Stimulated activated CD8-positive, alpha-beta memory T cell treated with anti-CD3 and anti-CD28 coated beads, Interleukin-15, amount 100 ng/mL, for 4 hours (primary cell): ENCODE measurements at places on chromosomes 13 and 19.

DNA sequence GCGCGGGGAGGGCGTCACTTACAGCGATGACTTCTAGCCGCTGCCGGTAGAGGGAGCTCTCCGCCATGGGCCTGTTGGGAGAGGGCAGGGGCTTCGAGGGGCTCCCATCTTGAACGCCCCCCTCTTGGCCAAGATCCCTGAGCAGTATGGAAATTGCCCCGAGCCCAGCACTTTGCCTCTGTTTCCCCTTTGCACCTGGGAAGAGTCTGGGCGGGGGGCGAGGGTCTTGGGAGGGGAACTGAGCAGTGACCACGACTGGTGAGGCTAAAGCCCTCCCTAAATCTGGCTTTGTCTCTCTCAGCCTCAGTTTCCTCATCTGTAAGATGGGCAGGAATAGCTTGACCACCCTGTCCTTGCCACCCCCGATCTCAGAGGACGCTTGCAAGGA lies 2.8 kb downstream of the PALM3 start:
- no peak for DNase-seq

- DNase-seq: no peak
Observed at GRCh38 chr19:27780367-27781075, 1432.4 kb downstream of the UQCRFS1 start.

- DNase-seq: no peak
Observed at GRCh38 chr13:103952183-103952582, 886.0 kb upstream of the SLC10A2 start.

DNA sequence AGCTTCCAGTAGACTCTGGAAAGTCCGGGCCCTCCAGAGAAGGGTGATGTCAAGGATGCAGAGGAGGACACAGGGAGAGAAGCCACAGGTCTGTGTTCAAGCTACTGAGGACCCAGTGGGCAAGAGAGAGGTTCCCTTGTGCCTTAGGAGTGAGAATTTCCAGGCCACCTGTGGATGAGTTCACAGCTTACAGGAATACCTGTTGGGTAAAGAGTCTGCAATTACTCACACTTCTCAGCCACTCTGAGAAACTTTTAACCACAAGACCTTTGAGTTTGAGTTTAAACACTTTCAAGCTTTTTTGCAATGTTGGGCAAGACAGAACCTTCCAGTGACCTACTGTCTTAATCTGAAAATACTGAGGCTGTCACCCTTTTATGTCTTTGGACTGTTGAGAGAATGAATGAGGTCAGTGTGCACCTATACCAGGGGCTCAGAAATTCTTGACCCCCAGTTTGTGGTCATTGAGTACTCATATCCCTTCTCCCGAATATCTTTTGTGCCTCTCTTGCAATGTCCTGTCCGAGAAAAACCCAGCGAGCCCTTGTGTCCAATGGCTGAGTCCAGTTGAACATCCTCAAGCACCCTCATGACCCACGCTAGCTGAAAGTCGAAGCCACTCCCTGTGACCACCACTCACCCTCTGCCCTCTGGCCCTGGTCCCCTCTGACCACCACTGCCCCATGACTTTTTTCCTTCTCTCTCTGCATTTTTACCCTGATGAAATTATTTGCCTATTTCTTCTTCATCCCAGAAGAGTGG lies 368.5 kb upstream of the ZNF507 start:
- DNase-seq: no peak

DNA sequence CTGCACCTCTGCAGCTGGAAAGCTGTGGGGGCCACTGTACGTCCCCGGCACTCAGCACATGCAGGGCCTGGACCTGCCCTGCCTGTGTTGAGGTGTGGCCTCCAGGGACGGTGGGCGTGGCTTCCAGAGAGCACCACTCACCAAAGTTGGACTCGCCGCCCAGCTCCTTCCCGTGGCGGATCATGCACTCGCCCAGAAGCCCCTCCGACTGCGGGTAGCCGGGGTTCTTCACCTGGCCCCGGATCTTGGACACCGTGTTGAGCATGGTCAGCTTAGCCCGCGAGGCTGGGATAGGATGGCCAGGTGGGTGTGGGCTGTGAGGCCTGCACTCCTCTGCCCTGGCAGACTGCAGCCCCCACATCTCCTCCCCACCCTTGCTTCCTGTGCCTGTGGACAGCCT lies 22.0 kb downstream of the MPND start:
- no peak for DNase-seq

DNA sequence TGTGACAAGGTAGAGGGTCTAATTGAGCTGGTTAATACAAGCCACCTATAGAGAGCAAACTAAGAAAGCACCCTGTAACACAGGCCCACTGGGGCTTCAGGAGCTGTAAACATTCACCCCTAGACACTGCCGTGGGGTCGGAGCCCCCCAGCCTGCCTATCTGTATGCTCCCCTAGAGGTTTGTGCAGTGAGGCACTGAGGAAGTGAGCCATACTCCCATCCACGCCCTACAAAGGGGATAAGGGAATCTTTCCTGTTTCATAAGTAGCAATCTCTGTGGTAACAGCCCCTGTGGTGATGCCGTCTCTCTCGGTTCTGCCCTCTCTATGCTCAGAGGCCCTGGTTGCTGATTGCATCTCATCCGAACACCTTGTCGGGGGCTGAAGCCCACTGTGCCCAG lies 94.2 kb upstream of the GJB6 start:
- DNase-seq: no peak

- DNase-seq: no peak
Observed at GRCh38 chr13:50401721-50402465, 386.6 kb downstream of the KCNRG start.

- DNase-seq: no peak
Observed at GRCh38 chr19:10152100-10152499, 32.4 kb upstream of the EIF3G start.

- DNase-seq: no peak
Observed at GRCh38 chr19:4748589-4748988, 24.9 kb upstream of the DPP9 start.

DNA sequence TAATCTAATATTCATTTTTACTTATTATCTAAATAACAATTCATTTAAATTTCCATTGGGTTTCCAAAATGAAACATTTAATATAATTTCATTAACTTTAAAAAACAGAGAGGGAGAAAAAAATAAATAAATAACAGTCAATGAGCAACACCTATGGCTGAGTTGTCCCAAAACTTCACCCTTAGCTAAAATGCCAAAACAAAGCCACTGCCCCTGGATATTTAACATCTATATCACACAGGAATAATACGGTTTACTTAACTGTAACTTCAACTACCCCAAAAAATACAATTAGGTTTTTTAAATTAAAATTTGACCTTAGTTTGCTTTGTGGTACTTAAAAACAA lies 541 bp downstream of the ELF1 start:
- no peak for DNase-seq

DNA sequence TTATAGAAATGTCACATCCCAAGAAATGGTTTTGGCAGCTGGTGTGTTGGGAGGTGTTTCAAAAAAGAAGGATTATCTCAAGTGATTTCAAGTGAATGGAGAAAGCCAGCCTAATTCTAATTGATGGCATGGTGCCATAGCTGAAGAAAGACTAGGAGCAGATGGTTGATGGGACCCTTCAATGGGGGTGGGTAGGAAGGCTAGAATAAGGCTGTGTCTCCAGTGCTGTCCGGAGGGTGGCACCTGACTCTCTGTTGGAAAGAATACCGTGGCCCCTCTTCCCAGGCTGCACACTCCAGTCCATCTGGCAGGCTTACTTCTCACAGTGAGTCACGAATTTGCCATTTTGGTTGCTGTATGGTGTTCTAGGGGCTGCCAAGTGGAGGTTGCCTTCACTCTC lies 51.0 kb upstream of the GPR12 start:
- DNase-seq: no peak

DNA sequence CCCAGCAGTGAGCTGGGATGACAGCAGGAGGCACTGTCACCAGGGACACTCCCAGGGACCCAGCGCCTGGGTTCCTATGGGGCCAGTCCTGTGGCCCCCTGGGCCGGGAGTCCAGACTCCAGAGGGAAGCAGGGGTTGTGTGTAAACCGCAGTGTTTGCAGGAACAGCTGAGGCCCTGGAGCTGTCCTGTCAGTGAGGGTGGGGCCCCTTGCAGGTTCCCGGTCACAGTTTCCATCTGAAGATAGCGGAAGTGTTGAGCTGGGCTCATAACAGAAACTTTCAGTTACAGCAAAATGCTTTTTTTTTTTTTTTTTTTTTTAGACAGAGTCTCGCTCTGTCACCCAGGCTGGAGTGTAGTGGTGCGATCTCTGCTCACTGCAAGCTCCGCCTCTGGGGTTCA lies 17.7 kb upstream of the CSNK1G2 start:
- DNase-seq: no peak

GRCh38 chr13:89402211-89402610 lies 1731.0 kb downstream of the SLITRK5 start:
- DNase-seq: no peak

DNA sequence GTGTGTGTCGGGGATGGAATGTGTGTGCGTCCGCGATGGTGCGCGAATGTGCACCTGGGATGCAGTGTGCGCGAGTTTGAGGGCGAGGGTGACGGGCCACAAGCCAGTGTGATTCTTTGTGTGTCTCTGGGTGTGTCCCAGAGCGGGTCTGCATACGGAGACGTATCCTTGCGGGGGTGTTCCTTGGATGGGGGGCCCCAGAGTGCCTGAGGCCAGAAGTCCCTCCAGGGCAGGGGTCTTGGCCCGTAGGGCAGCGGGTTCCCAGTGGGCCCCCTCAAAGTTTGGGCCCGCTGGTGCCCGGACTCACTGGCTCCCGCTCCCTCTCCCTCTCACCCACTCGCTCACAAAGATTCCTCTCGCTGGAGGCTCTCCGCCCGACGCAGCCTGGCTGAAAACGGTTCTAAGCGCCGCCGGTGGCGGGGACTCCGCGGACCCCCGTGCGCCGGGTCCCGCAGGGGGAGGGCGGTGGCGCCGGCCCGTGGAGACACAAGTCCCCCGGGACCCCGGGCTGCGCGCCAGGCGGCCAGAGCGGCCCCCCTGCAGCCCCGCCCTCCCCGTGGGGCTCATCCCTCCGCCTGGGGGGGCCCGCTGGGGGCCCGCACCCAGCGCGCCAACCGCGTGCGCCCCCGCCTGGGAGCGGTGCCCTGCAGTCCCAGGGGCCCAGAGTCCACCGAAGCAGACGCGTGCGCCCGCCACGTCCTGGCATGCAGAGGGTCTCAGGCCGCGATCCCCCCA lies 886 bp downstream of the CRLF1 start:
- DNase-seq: no peak
